Myometrial cell (primary cell): ENCODE measurements at places on chromosomes 2 and 18. TPM values are rescaled to one million over a fixed set of nuclear protein-coding genes. Genes with fewer than 3 reads are reported as not detected.

FEV gene
- not detected in 2 replicates for total RNA-seq

MGAT4A gene
- under 0.01 TPM in 1 of 2 replicates, not detected in the other for total RNA-seq

DNAJC5G gene
- total RNA-seq, result not detected in 2 replicates

GCKR gene
- total RNA-seq, result not detected in 2 replicates

WDR12 gene
- 11.8 and 16.3 TPM in 2 replicates for total RNA-seq

MYO5B gene
- total RNA-seq, result not detected in 2 replicates

LBX2 gene
- total RNA-seq, result 1.7 and 4.1 TPM in 2 replicates
